ENCODE measurements at places on chromosomes 2 and 18. TPM values are rescaled to one million over a fixed set of nuclear protein-coding genes. Genes with fewer than 3 reads are reported as not detected.

The TDRD15 gene
- 1.7 TPM for total RNA-seq

The FAP gene
- total RNA-seq, result not detected

The ERBB4 gene
- 0.02 TPM for total RNA-seq

The COL6A3 gene
- total RNA-seq, result 6.1 TPM

The FEZ2 gene
- 19.5 TPM for total RNA-seq

The GPR45 gene
- not detected for total RNA-seq

The SCN9A gene
- total RNA-seq, result 5.5 TPM

The HAAO gene
- 60.7 TPM for total RNA-seq

GRCh38 chr18:41585512-41585911 lies 369.5 kb upstream of the PIK3C3 start:
- DNase-seq, result no peak

DNA sequence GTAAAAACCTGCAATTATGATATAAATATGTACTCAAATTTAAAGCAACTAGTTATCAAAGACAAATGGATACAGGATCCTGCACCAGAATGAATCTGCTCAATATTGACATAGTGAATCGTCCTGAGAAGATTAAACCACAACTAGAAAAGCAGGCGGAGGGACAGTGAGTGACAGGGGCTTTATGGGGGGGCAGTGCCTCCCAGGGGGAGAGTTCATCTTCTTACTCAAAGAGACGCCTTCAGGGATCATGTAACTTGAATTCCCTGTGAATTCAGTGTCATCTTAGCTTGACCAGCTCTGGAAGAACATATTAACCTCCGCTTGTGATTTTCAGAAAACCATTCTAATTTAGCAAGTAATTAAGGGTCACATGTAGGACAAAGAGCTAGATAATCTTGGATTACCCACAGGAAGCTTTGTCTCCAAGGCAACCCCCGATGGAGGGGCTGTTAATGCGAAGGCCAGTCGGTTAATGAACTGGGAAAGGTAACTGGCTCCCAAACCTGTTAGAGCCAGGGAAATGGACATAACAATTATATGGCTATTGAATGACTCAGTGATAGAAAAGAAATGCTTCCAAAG lies 17.4 kb upstream of the LMAN1 start:
- DNase-seq, result no peak

- no peak for DNase-seq
These were observed 82.8 kb downstream of the SMAD7 start for GRCh38 chr18:48867978-48868377.

DNA sequence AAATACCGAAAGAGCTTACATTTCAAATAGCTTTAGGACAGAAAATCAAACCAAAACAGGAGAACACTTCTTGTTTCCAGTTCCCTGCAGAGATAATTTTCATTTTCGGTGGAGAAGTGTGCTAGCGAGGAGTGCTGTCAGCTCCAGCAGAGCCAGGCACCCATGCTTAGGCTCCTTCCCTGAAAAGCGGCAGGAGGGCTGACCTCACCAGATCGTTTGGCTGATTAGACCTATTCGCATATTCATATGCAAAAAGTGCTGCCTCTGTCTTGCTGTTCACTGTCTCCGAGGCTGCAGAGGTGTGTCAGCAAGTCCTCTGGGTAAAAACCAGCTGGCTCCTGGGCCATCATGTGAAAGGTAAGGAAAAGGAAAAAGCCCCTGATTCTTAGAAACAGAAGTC lies 225.8 kb upstream of the COPS8 start:
- no peak for DNase-seq

DNA sequence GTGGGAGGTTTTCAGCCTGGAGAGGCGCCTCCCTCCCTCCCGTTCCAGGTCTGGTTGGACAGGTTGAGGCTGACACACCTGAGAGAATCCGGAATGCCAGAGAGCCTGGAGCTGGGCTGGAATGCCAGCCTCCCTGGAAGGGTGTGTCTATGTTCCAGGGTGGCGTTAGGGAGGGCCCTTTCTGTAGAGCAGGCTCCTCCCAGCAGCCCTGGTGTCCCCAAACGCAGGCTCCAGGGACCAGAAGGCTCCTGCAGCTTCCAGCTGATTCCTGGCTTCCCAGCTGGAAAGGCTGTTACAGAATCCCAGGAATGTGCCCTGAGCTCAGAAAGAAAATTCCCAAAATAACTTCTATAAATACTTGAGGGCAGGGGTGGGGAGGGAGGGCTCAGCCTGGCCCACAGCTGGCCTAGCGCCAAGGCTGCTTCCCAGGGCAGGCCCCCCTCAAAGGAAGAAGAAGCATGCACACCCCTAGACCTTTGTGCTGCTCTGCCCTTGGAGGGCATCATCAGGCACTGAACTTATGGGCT lies 85.4 kb downstream of the STPG4 start:
- DNase-seq, result peak; percentile 54

- no peak for DNase-seq
These were observed 334.6 kb upstream of the LYPD1 start for GRCh38 chr2:133004623-133005022.

DNA sequence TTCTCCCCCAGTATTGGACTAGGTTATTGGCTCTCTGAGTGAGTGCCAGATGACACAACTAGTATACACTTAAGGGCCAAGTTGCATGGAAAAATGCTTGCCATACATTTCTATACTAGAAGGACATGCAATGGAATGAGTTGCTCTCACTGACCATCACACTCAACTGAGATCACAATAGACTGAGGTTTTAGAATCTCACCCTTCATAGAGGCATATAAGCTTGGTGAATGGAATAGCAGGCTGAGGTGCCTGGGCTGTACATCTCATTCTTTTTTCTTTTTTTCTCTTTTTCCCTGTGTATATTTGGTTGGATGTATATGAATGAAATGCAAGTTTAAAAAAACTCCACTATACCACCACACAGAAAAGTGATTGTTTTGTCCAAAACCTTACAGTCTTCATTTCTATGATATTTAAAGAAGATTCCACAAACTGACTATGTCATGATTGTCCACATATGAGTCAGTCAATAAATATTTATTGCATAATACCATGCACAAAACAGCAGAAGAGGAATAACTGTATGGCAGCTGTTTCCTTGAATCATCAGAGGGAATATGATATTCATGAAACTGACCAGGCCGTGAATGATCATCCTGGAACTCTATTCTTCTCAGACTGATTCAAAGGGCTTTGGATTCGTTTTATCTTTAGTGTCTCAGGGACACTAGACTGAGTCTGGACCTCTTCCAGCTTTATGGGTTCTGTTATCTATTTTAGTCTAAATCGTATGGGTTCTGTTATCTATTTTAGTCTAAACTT lies 122.6 kb upstream of the STK17B start:
- no peak for DNase-seq

DNA sequence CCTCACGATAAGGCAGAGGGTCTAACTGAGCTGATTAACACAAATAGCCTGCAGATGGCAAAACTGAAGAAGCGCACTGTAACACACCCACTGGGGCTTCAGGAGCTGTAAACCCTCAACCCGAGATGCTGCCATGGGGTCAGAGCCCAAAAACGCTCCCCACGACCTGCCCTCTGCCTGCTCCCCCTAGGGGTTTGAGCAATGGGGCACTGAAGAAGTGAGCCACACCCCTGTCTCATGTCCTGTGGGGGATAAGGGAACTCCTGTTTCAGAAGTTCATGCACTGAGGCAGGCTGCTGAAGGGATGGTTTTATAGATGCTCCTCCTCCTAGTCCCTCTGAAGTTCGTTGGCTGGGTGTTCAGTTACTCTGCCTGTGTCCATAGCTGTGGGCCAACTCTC lies 105.9 kb upstream of the CELF4 start:
- DNase-seq, result no peak

GRCh38 chr2:105789745-105790460 lies 45.2 kb downstream of the NCK2 start:
- no peak for DNase-seq

GRCh38 chr2:36965751-36966369 lies 476 bp downstream of the STRN start:
- peak; percentile 63 for DNase-seq

DNA sequence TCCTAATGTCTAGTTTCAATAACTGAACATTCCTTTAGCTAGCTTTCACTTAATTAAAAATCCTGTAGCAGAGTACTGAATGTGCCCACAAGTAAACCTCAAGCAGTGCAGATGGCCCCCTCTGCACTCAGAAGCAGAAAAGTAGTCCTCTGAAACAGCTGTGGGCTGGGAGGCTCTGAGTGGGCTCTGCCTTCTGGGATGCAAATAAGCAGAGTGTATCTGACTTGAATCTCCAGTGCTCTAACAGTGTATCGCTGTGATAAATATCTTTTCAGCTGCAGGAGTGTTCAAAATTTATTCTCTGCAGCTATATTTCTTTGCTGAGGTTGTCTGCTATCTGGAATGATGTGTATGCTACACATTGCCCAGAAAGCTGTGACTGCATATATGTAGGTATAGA lies 44.8 kb upstream of the SYT4 start:
- no peak for DNase-seq

DNA sequence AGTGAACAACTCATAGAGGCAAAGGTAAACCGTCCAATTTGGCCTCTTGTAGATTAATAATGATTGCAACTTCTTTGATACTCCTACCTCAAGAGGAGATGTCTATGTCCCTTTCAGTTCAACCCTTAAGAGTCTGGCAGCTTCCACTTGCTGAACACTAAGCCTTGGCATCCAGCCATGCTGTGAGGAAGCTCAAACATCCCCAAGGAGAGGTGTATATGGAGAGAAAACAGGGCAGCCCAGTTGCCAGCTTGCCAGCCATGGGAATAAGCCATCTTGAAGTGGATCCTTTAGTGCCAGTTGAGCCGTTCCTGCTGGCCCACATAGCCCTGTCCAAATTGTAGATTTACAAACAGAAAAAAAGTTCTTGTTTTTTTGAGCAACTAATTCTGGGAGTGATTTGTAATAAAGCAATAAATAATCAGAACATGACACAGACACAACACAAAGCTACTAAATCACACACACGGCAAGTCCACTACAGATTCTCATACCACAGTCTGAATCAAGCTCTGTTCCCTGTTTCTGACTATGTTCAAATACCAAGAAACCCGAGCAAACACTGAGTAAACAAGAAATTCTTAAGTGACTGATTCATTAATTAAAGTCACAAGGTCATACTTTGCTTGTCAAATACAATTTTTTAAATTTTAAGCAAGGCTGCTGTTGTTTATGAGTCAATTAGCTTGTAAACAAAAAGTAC lies 96.1 kb downstream of the PID1 start:
- no peak for DNase-seq

- DNase-seq, result no peak
These were observed 562.1 kb downstream of the NRXN1 start for GRCh38 chr2:50469784-50470183.

DNA sequence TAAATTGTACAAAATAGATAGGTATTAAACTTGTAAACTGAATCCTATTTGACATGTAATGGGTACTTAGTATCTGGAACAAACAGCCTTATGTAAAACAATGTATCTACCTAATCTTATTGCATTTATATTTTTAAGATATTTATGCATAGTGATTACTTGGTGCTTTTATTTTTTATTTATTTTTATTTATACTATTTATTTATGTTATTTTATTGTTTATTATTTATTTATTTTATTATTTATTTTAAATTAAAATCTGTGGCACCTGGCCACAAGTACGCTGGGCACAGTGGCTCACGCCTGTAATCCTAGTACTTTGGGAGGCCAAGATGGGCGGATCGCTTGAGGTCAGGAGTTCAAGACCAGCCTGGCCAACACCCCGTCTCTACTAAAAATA lies 26.9 kb downstream of the MRO start:
- DNase-seq, result no peak

Data from right lobe of liver (tissue), 6 donors.